ENCODE measurements at places on chromosomes 7 and 10.

- no peak for DNase-seq
These were observed 129.2 kb downstream of the CD36 start for GRCh38 chr7:80767654-80768053.

DNA sequence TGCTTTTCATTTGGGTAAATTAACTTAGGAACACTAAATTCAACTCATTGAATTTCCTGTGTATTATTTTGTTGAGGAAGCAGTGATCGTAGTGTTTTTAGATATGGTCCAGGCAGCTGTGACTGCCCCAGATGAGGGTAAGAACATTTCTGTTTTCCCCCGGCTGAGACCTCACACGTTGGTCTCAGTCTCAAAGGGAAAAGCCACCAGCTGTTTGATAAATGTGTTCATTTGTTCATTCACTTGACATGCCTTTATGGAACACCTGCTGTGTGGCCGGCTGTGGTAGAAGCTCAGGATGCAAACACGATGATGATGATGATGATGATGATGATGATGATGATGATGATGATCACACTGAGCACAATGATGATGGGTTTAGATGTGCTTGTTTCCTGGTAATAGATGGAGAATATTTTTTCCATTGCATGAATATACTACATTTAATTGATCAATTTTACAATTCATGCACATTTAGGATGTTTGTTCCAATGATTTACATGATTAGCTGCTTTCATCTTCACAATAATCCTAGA, 125.6 kb upstream of the ZNF32 start:
- DNase-seq = no peak

- DNase-seq = no peak
These were observed 415.3 kb downstream of the RPS24 start for GRCh38 chr10:78448994-78449418.

DNA sequence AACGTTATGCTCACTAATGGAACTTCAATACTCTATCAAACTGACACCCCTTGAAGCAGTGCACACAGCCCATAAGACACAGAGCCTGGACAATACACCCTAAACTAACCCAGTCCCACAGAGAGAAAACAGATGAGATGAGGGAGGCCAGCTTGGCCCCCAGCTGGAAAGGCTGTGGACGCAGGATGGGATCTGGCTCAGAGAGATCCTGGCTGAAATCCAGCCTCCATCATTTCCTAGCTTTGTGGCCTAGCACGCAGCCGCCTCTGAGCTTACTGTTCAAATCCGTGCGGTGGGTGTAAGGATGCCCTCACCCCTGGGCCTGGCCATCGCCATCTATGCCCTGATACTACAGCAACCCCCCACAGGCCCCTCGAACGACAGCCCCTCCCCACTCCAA, 32.7 kb downstream of the SNX8 start:
- no peak for DNase-seq

DNA sequence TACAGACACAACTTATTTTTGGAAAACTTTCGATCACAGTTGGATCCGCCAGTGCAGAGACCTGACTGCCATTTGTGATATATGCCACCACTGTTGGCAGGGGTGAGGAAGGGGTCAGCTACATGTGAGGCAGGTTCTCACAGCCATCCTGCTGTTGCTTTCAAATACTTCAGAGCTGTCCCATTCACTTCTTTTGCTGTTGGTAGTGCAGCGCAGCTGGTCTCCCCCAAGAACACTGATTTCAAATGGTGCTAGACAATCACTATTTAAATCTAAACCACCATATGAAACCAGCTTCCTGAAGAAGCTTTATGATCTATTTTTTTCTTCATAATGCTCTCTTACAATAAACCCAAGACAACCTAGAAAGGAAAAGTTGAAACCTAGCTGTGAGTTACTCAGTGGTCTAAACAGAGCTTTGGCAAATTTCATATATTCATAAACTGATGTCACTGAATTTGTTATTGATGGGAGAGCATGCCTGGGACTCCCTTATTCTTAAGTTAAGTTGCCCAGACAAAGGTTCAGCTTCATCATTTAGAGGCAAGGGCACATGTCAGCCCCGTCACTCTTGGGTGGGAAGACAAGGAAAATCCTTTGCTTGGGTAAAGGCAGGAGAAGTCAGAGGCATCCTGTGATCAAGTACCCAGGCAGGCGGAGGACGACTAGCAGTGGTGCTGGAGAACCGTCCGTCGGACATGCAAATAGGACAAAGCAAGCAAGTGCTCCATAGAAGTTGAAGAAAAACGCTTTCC, 143.4 kb upstream of the KLF14 start:
- DNase-seq = no peak

DNA sequence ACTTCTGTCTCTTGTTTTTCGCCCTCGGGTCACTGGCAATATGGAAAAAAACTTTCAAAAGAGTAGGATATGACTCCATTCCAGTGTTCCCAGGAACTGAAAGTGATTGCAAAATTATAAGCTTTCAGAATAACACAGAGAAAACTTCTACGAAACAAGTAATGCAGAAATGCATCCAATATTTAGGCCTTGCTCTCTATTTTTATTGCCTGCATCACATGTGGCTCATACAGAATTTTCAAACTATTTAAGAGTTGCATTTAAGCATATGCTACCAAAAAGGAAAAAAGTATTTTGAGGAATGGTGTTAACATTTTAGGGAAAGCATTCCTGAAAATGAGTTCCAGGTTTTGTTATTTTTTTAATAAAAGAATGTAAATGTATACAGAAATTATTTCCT, 228.0 kb downstream of the CACNB2 start:
- DNase-seq = no peak

DNA sequence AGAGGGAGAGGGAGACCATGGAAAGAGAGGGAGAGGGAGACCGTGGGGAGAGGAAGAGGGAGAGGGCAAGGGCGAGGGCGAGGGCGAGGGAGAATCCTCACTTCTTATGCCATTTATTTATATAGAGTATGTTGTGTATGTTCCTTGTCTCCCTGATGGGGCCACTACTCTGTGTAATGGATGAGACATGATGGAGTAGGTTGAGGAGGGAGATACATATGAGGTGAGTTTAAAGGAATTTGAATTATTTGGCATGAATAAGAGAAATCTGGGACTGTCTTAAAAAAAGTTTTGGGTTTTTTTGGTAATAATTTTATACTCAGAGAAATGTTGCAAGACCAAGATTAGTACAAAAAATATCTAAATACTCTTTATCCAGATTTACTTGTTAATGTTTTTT, 20.1 kb downstream of the CCSER2 start:
- DNase-seq = no peak

GRCh38 chr7:121531175-121532070, 135.3 kb upstream of the FAM3C start:
- DNase-seq = no peak

DNA sequence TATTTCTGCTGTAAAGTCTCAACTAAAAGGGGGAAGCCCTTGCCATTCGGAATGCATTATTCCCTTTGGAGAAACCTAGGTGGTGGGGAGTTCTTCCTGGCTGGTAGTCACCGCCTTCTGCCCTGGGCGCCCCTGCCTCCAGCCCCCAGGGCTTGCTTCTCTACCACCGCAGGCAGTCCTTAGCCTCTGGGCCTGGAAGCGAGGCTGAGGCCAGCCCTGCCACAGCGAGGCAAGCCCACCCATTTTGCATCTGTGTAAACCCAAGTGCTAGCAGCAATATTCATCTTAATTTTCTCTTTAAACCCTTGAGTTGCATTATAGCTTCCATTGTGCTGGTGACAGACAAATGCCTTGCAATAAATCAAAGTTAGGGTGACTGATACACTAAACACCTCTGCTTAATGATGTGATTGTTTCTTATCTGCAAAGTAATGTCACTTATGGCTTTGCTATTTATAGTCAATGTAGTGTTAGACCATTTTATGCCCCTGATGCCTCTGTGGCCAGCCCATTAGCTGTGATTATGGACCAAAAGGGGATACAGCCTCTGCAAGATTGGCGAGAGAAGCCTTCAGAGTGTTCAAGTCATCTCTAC, 26.2 kb upstream of the MGMT start:
- DNase-seq = no peak

DNA sequence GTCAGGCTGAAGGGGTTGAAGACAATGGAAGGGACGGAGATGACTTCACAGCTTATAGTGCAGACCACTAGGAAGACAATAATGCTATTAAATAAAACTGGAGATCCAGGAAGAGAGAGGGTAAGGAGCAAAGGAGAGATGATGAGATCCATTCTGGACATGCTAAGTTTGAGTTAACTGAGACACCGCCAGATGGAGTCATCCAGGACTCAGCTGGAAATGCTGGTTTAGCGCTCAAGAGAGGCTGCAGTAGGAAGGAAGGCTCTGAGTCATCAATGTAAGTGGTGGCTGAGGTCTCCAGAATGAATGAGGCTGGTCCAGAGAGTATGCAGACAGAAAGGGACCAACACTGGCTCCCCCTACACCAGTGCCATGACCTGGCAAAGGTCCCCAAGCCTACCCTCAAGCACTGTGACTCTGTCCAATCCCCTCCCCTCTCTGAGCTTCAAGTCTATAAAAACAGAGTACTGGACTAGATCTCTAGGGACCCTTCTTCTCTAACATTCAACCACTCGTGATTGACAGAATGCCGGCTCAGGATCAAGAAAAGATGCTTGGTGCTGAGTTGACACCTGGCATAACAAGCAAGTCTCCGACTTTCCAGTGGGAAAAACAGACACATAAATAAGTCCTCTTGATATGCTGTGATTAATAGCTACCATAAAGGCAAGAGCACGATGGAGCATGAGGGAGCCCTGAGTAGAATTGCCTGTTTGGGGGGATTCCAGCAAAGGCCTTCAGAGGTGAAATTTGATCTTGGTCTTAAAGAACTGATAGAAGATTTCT, 8.9 kb downstream of the GFRA1 start:
- DNase-seq = no peak

DNA sequence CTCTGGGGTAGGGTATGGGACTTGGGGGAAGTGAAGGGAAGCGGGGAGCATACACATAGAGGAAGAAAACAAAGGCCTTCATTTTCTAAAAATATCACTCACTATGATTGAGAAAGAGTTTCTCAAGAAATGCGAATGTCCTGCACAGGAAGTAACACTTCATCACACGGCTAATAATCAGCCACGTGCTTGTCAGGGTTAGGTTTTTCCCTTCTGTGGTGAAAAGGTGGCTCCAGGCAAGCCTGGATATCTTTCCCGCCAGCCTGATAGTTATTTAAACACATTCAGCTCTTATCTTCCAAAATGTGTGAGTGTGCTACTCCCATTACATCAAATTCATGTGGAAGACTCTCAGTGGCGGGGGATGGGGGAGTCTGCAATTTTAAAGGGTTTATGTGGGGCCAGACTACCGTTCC, 166.4 kb upstream of the ADO start:
- no peak for DNase-seq
